Activated naive CD8-positive, alpha-beta T cell treated with anti-CD3 and anti-CD28 coated beads, Interleukin-2, amount 50 U/mL, for 24 hours (primary cell): ENCODE measurements at places on chromosomes 3 and 15.

GRCh38 chr3:61141697-61142096 lies 109.6 kb downstream of the FHIT start:
- no peaks in the 10 kb centered on the region for H3K36me3 ChIP-seq
- no peaks in the 10 kb centered on the region for H3K4me1 ChIP-seq
- no peak overlapping the region for H3K4me3 ChIP-seq

GRCh38 chr3:53813876-53814275 lies 32.3 kb downstream of the CHDH start:
- no peak for DNase-seq
- H3K36me3 ChIP-seq: no peaks in the 10 kb centered on the region
- no peaks in the 10 kb centered on the region for H3K4me1 ChIP-seq
- no peak overlapping the region for H3K27ac ChIP-seq

DNA sequence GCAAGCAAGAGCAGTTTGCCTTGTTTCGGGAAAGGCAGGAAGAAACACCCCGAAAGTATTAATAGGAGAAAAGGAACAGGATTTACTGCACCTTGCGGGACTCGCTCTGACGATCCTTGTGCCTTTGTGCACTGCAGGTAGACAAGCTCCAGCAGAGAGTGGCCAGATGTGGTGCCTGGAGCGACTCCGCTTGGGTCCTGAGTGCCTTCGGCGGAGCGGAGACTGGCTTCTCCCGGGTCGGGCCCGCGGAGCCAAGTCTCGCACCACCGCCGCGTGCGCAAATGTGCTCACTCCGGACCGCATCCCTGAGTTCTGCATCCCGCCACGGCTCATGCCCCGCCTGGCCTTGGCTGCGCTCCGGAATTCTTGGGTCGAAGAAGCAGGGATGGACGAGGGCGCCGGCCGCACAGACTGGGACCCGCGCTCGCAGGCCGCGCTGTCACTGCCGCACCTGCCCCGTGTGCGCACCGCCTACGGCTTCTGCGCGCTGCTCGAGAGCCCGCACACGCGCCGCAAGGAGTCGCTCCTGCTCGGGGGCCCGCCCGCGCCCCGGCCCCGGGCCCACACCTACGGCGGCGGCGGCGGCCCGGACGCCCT lies 769 bp downstream of the C2CD4A start:
- peak; percentile 26 for DNase-seq
- peak overlapping the region; percentile 64 for H3K27ac ChIP-seq
- H3K27me3 ChIP-seq: peaks cover 34% of the 10 kb centered on the region
- H3K36me3 ChIP-seq: peaks cover 2% of the 10 kb centered on the region

- no peaks in the 10 kb centered on the region for H3K4me1 ChIP-seq
- no peaks in the 10 kb centered on the region for H3K27me3 ChIP-seq
- H3K27ac ChIP-seq: no peak overlapping the region
These were observed 40.5 kb upstream of the ARPP21 start for GRCh38 chr3:35598804-35599203.

DNA sequence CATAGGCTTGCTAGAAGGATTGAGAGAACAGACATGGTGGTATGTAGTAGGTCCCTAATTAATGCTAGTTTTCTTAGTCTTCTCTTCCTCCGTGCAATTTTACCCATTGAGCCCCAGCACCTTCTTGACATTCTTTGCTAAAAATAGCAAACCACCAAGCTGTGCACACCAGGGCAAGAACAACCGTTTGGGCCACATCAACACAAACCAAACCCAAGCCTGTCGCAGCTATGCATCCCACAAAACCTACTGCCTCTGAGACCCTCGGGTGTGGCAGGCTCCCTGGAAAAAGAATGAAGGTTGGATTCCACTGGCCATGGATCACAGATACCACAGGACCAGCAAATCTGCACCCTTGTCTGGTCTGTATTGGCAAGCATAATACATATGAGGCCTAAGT lies 27.1 kb downstream of the HEG1 start:
- peaks cover 62% of the 10 kb centered on the region for H3K36me3 ChIP-seq
- H3K27ac ChIP-seq: no peak overlapping the region
- no peak for DNase-seq
- H3K27me3 ChIP-seq: no peaks in the 10 kb centered on the region
- peaks cover 23% of the 10 kb centered on the region for H3K4me1 ChIP-seq

DNA sequence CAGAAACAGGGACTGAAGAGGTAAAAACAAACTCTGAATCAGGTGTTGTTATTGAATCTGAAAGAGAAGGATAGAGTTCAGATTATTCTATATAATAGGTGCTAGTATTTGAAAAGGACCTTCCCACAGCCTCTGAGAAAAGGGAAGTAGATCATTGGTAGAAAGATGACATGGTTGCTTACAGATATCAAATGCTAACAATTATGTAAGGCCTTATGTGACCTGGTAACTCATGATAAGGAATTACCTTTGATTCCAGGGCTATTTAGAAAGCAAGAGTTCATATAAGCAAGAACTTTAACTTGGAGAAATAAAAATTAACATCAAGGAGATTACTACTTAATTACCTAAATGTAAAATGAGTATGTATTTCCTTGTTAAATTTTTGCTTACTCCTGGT lies 7.6 kb downstream of the SLC27A2 start:
- H3K36me3 ChIP-seq: peaks cover 4% of the 10 kb centered on the region
- DNase-seq: no peak
- H3K4me3 ChIP-seq: no peak overlapping the region
- H3K27me3 ChIP-seq: no peaks in the 10 kb centered on the region
- no peak overlapping the region for H3K27ac ChIP-seq

DNA sequence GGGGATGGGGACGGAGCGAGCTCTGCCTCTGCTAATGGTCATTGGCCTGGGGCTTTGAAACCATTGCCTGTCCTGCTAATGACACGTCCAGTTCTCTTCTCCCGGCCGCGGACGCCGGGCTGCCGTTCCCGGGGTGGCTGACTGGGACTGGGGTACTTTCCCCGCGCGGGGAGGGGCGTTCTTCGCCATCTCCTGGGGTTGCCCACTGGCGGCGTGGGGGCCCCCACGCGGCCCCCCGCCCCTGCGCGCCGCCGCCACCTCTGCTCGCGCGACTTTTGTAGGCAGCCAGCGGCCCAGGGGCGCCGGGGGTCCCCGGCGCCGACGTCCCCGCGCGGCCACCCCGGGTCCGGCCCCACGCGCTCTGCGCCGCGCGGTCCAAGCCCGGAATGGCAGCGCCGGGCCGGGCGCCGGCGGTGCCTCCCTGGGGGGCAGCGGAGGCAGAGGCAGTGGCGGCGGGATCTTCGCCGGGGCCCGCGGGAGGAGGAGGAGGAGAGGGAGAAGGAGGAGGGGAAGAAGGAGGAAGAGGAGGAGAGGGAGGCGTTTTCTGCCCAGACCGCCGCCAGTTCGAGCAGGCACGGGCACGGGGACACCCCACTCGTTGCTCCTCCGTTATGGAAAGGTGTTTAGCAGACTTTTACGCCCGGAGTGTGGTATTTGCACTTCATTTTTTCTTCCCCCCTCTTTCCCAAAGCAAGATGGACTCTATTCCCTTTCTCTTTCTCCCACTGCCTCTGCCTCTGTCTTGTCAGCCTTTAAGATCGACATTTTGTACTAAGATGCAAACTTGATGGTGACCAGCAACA lies 2.3 kb downstream of the BBX start:
- peak; percentile 49 for DNase-seq
- peaks cover 44% of the 10 kb centered on the region for H3K4me1 ChIP-seq
- H3K4me3 ChIP-seq: peak overlapping the region; percentile 98

DNA sequence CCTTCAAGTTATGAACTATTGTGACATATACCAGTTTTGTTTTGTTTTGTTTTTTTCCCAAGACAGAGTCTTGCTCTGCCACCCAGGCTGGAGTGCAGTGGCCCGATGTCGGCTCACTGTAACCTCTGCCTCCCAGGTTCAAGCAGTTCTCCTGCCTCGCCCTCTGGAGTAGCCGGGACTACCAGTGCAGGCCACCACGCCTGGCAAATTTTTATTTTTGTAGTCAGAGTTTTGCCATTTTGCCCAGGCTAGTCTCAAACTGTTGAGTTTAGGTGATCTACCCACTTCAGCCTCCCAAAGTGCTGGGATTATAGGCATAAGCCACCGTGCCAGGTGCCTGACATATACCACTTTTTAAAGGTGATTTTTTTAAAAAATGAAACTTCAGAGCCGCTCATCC lies 74.6 kb downstream of the ARRDC4 start:
- no peaks in the 10 kb centered on the region for H3K4me1 ChIP-seq
- H3K4me3 ChIP-seq: no peak overlapping the region
- no peaks in the 10 kb centered on the region for H3K27me3 ChIP-seq
- no peaks in the 10 kb centered on the region for H3K36me3 ChIP-seq

- H3K36me3 ChIP-seq: no peaks in the 10 kb centered on the region
- H3K4me3 ChIP-seq: no peak overlapping the region
- H3K4me1 ChIP-seq: no peaks in the 10 kb centered on the region
- no peak for DNase-seq
- no peaks in the 10 kb centered on the region for H3K27me3 ChIP-seq
These were observed 51.4 kb downstream of the HES1 start for GRCh38 chr3:194187233-194187944.

DNA sequence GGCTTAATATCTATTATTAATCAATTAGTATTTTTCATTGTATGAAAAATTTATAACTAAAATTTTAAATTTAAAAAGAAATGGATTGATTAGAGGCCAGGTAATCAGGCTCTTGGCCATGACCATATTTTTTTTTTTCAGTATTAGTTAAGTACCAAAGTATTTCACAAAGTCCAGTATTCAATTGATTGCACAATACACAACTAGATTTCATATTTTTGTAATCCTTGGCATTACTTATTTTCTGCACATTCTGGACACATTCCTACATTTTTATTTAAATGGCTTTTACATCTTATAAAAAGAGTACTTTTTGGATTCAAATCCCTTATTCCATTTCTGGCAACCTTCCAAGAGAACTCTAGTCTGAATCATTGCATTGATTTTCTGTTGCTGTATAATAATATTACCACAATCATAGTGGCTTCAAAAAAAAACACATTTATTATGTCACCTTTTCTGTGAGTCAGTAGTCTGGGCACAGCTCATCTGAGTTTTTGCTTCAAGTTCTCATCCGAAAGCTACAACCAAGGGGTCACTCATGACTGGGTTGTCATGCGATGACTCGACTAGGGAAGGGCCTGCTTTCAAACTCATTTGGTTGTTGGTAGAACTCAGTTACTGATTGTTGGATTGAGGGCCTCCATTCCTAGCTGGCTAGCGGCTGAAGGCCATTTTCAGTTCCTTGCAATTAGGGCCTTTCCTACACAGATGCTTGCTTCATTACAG lies 90.7 kb downstream of the CNTN6 start:
- H3K27ac ChIP-seq: no peak overlapping the region
- no peaks in the 10 kb centered on the region for H3K4me1 ChIP-seq
- no peaks in the 10 kb centered on the region for H3K27me3 ChIP-seq
- H3K4me3 ChIP-seq: no peak overlapping the region

DNA sequence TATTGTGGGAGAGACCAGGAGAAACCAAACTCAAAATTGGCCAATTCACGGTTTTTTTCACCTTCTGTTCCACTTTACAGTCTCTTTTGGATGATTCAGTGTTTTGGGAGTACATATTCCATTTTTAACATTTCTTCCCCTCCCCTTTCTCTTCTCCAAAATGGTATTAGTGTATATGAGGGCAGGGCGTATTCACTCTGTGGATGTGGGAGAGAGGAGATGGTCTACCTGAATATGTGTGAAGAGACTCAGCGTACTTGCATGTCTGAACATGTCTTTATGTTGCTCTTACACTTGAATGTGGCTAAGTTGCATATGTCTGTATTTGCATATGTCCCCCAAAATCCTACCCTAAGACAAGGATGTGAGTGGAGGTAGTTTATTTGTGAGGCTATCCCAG lies 291.0 kb upstream of the PPP2R3A start:
- peaks cover 3% of the 10 kb centered on the region for H3K27me3 ChIP-seq
- H3K27ac ChIP-seq: no peak overlapping the region
- H3K4me1 ChIP-seq: no peaks in the 10 kb centered on the region

GRCh38 chr15:80121546-80121945 lies 31.3 kb upstream of the FAH start:
- no peaks in the 10 kb centered on the region for H3K4me1 ChIP-seq
- no peak overlapping the region for H3K4me3 ChIP-seq
- no peak for DNase-seq
